ENCODE measurements at places on chromosomes 1 and 21.

- DNase-seq, result no peak
Observed at GRCh38 chr1:57319165-57319564, 104.7 kb downstream of the DAB1 start.

GRCh38 chr1:234505769-234506102, 26.8 kb upstream of the TARBP1 start:
- peak; percentile 76 for DNase-seq

- peak; percentile 86 for DNase-seq
Observed at GRCh38 chr1:16181887-16182719, 26.2 kb upstream of the EPHA2 start.

GRCh38 chr21:35127851-35128250, 78.7 kb upstream of the RUNX1 start:
- no peak for DNase-seq

DNA sequence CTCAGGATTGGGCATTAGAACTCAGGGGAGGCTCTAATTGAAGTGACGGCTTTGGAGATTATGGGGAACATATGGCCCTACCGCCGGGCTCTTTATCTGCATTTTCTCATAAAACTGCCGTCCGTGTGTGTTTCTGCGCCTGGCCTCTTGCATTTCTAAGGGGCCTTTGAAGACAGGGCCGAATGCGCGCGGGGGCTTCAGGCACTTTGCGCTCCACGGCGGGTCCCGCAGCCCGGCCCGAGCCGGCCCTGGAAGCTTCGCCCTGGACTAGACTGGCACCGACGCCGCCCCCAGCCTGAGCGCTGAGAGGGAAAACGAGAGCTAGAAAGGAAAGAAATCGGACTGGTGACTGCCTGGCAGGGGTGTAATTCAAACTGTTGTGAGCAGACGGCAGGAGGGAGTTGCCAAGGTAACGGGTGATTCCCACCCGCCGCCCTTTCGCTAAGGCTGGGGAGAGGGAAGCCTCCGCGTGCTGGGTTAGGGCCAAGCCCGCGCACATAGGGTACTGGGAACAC, 120.7 kb downstream of the LMX1A start:
- no peak for DNase-seq
